ENCODE measurements at places on chromosomes 1 and 21. TPM values are rescaled to one million over a fixed set of nuclear protein-coding genes. Genes with fewer than 3 reads are reported as not detected.

DNA sequence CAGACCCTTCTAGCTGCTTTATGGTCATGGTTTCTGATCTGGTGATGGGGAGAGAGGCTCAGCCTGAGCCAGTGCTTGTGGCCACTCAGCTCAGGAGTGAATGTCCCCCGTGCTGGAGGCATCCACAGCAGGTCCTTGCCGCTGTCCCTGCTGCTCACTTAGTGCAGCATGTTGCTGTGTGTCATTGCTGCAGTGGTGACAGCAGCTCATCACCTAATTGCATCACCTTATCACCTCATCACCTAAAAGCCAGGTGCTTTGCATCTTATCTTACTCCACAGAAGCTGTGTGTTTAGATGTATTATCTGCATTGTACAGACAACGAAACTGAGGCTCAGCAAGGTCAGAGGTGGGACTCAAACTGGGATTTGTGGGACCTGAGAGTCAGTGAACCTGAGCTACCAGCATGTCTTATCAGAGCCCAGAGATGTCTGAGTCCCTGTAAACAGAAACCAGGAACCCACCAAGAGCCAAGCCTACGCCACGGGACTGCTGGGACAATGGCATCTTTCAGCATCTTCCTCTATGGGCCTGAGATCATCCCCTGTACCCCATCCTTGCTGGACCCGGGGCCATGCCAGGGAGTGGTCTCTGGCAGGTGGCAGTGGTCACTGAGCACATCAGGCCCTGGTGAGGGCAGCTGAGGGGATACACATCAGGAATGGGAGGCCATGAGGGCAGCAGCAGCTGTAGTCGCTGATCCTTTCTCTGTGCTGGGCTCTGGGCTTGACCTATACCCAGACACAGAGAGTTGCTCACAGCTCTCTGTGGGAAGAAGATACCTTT lies 6.5 kb downstream of the PODN start:
- DNase-seq = no peak

DNA sequence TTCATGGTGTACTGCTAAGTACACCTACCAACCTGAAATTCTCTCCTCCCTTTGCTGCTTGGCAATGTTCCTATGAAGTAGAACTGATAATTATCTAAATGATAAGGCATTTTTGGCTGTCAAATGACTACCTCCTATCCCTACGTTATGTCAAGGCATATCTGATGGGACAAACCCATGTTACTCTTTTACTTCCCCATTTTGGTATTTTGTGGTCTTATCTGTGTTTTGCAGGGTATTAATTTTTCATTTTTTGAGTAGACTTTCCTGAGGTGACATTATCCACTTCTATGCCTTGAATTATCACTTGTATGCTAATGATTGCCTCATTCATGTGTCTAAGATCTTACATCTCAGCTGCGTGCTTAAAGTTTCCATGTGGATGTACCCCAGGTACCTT lies 499.6 kb upstream of the B3GALT2 start:
- DNase-seq = no peak

DNA sequence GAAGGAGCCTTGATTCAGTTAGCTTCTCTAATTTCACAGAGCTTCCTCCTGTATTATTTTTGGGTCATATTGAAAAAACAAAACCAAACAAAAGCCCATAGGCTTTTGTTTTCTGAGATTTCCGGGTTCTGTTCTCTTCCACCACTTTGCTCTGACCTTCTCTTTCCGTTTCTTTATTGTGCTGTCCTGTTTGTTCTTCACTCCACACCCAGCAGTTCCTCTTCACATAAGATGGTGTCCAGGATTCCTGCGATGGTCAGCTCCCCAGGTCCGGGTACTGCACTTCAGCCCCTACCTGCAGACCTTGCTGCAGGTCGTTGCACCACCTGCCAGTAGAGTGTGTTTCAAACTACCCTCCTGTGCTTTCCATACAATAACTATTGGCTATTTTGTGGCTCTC lies 44.6 kb downstream of the GLUL start:
- DNase-seq = no peak

CELA3B gene
- not detected for polyA plus RNA-seq

DNA sequence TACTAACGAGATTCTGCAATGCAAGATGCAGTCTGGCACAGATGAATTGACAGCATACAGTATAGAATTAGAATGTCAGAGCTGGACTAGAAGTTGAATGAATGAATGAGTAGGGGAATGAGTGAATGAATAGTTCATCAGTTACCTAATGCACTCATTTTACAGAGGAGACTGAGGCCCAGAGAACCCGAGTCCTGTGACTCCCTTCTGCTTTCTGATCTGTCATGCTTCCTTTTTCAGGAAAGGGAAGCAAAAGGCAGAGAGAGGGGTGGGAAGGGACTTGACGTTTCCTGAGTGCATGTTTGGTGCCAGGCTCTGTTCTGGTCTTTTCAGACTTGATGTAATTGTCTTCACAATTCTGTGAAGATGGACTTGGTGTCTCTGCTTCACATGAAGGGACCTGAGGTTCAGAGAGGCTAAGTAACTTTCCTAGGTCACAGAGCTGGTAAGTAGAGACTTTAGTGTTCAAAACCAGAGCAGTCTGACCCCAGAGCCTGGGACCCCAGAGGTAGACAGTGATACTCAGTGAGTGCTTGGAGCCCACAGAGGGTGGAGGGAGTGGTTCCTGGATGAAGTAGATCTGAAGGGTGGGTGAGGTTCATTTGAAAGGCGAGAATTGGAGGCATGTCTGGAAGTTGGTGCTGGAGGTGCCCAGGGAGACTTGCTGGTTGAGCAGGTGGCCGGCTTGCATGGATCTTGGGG lies 8.0 kb upstream of the MEX3A start:
- DNase-seq = no peak

ACOT11 gene
- 3.4 TPM for polyA plus RNA-seq

GCSAML gene
- polyA plus RNA-seq = not detected
